PC-3 (cell line): ENCODE measurements at places on chromosomes 1 and 21.

GRCh38 chr21:19864476-19864875 lies 1133.7 kb upstream of the NCAM2 start:
- no peak for DNase-seq

- DNase-seq = no peak
These were observed 19.1 kb upstream of the AZIN2 start for GRCh38 chr1:33061834-33062233.

- no peak for DNase-seq
These were observed 133.2 kb upstream of the ZBTB40 start for GRCh38 chr1:22318279-22318981.

DNA sequence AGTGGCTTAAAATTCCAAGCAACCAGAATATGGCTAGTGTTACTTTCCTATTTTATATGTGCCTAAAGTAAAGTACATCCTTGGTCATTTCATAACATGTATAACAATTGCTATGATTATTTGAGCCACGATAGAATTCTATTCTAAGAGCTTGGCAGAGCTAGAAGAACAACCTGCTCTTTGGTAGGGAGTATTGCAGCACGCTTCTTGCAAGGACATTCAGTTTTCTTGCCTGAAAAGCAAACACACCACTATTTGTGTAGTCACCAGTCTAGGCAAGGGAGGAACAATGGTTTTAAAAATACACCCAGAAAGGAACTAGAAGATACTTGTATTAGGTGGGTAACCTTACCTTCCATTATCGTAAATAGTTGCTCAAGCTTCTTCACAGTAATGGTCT lies 51.5 kb downstream of the CNST start:
- no peak for DNase-seq

DNA sequence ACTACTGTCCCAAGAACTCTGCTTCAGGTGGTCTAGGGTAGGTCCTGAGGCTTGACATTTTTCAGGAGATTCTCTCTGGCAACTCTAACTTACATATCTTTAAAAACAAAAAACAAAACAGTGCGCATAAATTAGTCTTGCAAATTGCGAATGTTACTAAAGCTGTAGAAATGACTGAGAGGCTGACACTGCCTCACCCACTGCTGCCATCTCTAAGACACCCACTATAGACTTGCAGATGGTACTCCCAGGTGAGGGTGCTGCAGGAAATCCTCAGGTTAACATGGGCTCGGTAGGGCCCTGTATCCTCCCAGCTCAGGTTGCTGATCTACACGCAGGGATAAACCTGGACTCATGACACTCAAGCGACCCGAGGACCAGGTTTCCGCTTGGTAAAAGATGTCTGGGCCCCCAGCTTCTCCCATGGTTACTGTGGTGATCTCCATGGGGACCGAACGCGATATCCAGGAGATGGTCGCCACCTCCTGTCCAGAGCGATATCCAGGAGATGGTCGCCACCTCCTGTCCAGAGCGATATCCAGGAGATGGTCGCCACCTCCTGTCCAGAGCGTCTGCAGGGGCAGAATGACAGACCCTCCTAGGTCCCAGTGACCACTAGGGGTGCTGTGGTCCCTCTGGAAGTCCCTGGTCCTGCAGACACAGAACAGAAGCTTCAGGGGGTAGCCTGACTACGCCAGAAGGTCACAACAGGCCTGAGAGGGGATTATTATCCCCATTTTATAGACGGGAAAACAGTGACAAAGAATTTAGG lies 16.2 kb upstream of the LY9 start:
- peak; percentile 53 for DNase-seq

DNA sequence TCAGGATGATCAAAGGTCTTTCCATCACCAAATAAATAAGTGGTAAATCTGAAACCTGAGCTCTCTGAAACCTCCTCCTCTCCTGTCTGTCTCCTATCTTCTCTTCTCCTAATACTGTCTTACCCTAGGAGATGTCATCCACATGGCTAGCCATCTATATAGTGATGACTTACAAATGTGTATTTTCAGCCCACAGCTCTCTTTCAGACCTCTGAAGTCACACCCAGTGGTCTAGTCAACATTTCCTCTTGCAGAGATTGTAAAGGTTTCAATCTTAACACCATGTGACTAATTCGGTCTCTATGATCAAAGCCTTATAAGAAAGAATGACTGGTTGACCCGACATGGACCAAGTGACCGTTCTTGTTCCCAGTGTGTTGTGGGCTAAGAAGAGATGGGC lies 63.1 kb upstream of the DPT start:
- no peak for DNase-seq

DNA sequence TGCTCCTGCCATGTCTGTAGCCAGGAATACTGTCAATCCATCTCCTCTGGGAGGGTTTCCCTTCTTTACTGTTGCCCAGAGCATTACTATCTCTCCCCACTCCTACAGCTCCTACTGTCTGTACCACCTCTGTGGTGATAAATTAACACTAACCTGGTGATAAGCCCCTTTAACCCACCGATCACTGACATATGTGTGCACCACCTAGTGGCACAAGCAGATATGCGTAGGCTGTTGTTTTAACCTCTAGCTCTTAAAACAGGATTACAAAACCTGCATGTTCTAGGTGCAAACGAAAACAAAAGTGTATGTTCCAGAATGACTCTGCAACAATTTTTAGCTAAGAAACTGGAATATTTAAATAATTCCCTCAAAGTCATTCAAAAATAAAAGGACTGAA lies 93.9 kb upstream of the BEND5 start:
- peak; percentile 46 for DNase-seq

DNA sequence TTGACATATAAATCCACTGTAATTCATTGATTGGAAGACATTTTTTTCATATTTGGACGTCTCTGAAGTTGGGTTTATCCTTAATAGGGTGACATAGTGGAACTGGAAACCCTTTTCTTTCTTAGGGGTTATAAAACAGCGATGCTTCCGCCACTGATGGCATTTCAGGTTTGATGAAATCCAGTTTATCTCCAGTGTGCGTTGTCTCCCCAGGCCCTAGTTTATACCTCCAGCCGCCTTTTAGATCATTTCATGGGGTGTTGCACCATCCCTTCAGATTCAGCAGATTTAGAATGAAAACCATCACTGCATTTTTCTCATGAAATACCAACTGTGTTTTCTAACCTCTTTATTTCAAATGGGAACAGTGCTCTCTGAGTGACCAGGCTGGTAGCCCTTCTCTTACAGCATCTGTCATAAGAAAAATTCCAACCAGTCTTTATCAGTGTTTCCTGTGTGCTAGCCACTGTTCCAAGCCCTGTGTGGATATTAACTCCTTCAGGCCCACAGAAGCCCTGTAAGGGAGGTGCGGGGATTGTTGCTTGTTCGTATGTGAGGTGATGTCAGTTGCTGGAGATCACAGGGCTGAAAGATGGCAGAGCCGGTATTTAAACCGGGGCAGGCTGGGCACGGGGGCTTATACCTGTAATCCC lies 19.0 kb downstream of the H6PD start:
- no peak for DNase-seq

DNA sequence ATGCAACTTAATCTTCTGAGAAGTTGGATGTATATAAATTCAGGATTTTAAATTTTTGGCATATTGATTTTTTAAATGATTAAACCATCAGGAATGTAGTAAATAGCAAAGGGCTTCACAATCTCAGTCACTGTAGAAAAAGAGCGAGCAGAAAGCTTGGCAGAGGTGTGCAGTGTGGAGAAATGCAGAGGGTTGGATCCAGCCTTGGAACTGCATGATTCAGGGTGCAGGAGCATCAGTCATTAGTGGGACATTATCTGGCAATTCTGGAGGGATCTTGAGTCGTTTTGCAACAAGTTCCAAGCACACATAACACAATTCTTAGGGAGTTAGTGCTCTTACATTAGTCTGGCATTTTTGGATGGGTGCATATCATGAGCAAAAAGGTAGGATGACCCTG lies 267.9 kb downstream of the PLA2G4A start:
- DNase-seq = peak; percentile 46

DNA sequence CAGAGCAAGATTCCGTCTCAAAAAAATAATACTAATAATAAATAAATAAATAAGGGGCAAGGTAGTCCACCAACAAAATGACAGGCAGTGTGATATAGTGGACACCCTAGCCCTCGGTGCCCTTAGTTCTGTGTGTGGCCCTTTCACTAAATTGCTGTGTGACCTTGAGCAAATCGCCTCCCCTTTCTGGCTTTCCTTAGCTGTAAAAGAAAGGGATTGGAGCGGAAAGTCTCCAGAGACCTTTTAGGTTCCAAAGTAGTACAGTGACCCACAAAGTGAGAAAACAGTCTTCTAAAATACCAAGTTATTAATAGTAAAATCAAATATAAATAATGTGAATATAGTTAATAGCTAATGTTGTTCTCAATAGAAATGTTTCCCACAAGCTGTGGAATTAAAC lies 7.6 kb downstream of the LMNA start:
- no peak for DNase-seq

GRCh38 chr1:26768755-26769154 lies 19.0 kb upstream of the PIGV start:
- DNase-seq = peak; percentile 65

- no peak for DNase-seq
These were observed 4.4 kb downstream of the RASAL2 start for GRCh38 chr1:178098262-178098661.

- DNase-seq = no peak
These were observed 52.9 kb upstream of the ECE1 start for GRCh38 chr1:21342961-21343838.

- no peak for DNase-seq
These were observed 127.9 kb downstream of the ZNF326 start for GRCh38 chr1:90122654-90123340.

DNA sequence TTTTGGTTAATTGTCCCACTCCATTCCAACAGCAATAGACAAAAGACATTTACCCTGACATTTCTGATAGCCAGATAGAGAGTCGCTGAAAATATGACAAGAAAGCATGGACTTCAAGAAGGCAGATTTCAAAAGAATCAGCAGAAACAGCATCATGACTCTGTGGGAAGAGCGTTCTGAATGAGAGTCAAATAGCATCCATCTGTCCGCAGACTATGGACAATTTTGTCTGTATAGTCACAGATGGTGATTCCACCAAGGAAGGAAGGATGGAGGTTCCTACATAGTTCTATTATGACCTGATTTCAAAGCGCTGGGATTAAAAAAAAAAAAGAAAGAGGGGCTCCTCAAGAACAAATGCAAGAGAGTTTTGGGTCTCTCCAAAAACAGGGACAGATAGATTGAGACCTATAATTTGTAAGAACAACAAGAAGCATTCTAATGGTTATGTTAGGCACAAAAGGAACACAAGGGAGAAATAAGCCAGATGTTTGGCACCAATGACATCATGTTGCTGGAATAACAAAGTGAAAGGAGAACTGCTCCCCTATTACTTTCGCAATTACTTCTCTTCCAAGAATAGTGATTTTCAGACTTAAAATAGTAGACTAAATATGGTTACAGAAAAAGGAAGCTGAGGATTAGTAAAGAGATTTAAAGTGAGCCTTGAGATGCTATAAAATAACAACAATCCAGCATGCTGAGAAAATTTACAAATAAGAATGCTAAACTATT lies 28.5 kb downstream of the NIBAN1 start:
- DNase-seq = no peak

DNA sequence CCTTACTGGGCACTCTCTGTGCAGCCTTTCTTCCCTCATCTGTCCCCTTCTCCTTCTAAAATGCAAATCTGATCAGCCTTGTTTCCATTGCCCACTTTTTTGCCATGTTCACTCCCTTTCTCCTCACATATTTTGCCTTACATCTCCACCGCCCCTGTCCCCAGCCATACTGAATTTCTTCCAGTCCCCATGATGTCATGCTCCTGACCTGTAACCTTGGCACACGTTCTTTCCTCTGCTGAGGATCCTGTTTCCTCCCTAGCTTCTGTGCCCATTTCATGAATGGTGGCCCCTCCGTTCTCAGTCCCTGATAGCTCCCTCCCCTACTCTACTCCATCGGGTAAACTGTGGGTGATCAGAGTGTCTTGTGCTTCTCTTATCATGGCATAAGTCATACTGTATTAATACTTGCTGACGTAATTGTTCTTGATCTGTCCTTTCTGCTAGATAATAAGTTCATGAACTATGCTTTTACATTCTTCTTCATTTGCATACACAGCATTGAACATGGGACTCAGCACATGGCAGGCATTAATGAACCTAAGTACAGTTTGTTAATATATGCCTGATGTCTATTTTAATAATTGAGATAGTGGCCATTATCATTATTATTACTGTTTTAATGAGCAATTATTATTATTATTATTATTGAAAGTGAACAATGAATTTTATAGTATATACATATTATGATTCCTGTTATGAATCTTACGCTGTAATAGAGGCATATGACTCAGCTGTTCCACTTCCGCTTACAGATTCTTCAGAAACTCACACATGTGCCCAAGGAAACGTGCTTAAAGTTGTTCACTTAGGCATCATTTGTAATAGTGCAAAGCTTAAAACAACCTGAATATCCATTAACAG lies 28.5 kb downstream of the MAP3K21 start:
- DNase-seq = no peak

GRCh38 chr1:167516404-167517388 lies 1.6 kb downstream of the CD247 start:
- DNase-seq = no peak

DNA sequence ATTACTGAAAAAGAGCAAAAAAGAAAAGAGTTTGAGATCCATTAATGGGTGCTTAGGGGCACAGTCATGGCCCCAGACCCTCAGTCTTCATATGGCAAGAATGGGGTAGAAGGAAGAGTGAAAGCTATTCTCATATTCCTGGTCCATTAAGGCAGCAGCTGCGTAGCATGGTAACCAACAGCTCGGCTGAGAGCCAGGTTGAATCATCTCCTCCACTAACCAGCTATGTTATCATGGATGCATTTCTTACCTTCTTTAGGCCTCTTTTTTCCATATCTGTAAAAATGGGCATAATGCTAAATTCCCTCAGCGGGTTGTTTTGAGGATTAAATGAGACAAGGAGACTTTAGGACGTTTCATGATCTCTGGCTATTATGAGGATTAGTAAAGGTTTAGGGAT lies 15.0 kb upstream of the SARS1 start:
- DNase-seq = no peak

GRCh38 chr1:199742547-199742946 lies 285.0 kb upstream of the NR5A2 start:
- peak; percentile 75 for DNase-seq

GRCh38 chr1:203026031-203026665 lies at the start of gene PPFIA4:
Gene PPFIA4, plus strand, starts transcription at chr1:203026491. Its CDS starts 12,518 bp downstream, at chr1:203039009.
- peak; percentile 80 for DNase-seq

DNA sequence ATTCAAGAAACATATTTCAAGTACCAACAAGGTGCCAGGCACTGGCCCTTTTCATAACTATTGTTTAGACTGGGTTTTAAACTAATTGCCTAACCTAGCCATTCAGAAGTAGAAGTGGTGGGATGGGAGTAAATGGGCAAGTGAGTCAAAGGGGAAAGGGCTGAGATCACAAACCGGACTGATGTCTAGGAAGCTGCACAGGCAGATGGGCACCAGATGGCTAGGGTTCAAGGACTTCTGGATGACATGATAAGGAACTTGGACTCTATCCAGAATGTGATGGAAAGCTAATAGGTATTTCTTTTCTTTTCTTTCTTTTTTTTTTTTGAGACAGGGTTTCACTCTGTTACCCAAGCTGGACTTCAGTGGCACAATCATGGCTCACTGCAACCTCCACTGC lies 46.6 kb downstream of the LYST start:
- DNase-seq = no peak

GRCh38 chr1:198241553-198241952 lies 84.8 kb downstream of the NEK7 start:
- no peak for DNase-seq
